ENCODE measurements at places on chromosomes 3 and 15.

GRCh38 chr3:182596676-182597410, 196.5 kb upstream of the ATP11B start:
- no peak for DNase-seq

- no peak for DNase-seq
Measured at GRCh38 chr3:46133285-46133684, 74.8 kb downstream of the CCR1 start.

DNA sequence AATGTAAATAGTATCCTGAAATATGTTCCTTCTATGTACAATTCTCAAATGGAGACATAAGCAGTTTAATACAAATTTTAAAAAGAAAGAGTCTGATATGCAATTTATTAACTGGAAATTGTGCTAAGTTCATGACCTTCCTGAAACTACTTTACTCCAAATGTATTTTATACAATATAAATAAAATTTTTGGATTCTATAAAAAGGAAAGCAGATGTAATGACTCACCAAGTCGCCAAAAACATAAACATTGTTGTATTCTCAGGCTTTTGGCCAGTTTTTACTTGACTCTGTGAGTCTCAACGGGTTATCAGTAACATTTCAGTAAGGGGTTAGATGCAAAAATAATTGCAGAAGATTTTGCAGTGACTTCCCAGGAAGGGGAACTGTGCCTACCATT, 948.2 kb downstream of the EPHA3 start:
- DNase-seq, result no peak

DNA sequence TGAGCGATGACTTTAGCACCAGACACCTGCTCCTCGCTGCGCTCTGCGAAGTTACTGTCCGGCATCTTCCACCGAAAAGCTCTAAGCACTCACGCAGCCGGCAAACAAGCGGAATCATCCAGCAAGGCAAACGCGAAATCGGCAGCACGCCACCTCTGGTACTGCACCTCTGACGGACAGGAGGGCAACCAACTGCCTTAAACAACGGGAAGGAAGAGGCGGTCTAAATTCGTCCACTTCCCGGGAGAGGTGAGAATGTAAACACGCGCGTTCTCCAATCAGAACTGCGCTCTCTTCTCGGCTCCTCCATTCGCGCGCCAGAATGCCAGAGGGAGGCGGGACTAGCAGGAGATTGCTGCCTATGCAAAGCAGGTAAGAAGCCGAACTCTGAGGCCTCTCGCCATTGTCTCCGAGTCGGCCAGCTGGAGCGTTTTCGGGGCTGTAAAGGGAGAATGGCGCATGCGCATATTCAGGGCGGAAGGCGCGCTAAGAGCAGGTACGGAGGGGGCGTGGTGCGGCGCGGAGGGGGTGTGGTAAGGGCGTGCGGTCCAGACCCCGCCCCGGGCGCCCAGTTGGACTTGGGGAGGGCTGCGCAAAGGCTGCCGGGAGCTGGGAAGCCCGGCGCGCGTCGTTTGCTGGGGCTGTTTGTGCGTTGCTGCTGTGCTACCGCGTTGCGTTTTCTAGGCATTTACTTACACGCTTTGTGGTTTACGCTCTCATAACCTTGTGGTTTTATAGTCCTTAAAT, at the start of the genes BTD and HACL1:
Gene BTD, plus strand, starts transcription at position 347 of the 747 bp plus-strand sequence. CDS start 33,695 bp downstream, outside the sequence.
Gene HACL1, minus strand, starts transcription at position 171 of the 747 bp plus-strand sequence. Its CDS starts 106 bp downstream, at position 65.
- DNase-seq, result no peak

DNA sequence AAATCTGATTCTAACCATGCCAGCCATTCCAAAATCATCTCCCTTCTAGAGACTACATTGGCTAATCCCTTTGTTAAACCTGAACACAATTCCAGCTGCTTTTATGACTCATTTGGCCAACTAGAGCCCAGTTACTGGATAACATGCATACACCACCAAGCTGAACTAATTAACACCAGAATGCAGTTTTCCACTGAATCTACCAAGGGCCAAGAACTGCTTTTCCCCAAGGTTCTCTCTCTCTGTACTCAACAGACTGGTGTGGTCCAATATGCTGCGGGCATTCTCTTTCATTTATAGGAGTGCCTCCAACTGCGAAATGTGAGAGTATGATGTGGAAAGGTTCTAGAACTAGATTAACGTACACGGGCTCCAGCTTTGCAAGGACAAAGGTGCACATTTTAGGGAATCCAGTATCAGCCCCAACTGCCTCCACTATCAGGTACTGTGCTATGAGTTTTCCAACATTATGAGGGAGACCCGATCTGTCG, 1.5 kb downstream of the CHSY1 start:
- no peak for DNase-seq

- DNase-seq, result no peak
Measured at GRCh38 chr3:81545572-81545971, 215.9 kb downstream of the GBE1 start.

DNA sequence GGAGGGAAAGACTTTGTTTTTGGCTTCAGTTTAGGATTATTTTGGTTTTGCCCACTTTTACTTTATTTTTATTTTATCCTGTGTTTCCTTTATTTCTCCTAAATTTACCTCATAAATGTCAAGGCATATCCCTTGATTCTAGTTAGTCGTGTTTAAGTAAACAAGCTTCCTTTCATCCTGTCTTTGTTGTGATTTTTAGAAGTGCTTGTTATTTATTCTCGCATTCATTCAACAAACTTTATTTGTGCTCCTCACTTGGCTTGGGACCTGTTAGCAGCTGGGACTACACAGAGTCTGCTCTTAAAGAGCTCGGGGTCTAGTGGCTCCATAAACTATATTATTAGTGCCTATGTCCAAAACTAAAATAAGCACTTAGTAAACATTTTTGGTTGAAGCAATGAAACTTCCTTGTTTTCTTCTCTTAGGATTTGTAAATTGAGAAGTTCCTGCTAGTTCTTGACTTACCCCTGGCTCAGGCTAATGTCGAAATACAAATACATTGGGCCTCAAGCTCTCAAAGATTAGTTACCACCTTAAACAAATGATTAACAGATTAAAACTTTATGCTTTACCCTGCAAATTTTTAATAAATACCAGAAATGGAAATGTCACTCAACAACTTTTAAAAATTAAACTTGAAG, 19.0 kb upstream of the DMXL2 start:
- no peak for DNase-seq

GRCh38 chr3:14899993-14900618, 47.3 kb upstream of the NR2C2 start:
- no peak for DNase-seq

GRCh38 chr3:125145751-125146475, 66.6 kb downstream of the SLC12A8 start:
- no peak for DNase-seq

GRCh38 chr3:111292117-111292516, 220.5 kb downstream of the NECTIN3 start:
- no peak for DNase-seq

- no peak for DNase-seq
Measured at GRCh38 chr3:140176526-140176925, 241.5 kb downstream of the CLSTN2 start.

GRCh38 chr3:23916152-23916885, 471 bp downstream of the NKIRAS1 start:
- no peak for DNase-seq

- DNase-seq, result no peak
Measured at GRCh38 chr3:183582161-183582560, 26.7 kb upstream of the KLHL6 start.

GRCh38 chr15:58086491-58086890, 21.0 kb upstream of the ALDH1A2 start:
- no peak for DNase-seq

DNA sequence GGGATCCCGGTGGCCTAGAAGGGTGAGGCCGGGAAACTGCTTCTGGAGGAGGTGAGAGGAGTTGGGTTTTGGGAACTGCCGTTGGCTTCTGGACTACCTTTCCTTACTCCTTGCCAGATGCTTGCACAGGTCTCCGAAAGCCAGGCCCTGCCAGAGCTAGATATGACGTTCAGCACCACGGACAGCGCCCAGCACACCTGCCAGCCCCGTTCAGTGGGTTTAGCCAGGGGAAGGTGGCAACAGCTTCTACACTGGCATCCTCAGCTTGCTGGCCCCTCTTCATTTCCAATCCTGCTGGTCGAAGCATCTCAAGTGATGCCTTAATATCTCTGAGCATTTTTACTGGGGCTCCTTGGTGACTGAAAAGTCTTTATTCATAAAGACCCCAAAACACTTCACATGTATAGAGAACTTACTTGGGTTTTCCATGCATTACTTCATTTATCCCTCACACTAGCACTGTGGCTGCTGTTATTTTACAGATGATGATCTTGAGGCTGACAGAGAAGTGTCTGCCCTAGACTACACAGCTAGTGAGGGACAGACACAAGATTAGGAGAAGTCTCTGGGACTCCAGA, 21.9 kb downstream of the HCN4 start:
- no peak for DNase-seq

DNA sequence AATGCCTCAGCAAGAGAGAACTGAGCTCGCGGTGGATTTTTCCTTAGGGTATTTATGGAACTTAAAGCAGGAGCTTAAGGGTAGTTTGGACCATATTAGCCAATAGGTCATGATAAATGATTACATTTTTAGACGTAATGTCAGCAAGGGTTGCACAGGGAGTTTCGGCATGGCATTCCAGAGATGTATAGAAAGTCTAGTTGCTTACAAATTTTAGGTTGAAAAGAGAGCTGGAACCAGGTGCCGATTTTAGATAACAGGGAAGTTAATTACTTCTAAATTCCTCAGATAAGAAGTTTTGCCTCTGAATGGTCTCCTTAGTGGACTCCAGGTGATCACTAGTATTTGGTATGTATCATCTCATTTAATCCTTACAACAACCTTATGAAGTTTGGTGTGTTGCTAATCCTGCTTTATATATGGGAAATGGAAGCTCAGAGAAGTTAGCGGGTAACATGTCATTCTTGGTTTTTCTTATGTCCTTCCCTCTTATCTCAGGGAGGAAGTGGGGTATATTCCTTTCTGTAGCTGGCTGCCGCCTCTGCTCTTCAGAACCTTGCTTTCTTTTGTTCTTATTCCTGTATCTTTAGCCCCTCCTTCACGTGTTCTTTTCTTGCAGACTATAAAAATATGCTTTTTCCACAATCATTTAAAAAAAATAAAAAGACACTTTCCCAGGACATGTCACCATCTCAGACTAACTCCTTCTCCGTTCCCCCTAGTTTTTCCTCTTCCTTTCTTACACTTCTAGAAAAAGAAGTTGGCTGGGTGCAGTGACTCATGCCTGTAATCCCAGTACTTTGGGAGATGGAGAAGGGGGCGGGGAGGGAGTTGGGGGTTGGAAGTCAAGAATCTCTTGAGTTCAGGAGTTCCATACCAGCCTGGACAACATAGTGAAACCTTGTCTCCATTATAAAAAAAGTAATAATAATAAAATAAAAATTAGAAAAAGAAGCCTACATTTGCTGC, 25.7 kb downstream of the IQGAP1 start:
- DNase-seq, result no peak

DNA sequence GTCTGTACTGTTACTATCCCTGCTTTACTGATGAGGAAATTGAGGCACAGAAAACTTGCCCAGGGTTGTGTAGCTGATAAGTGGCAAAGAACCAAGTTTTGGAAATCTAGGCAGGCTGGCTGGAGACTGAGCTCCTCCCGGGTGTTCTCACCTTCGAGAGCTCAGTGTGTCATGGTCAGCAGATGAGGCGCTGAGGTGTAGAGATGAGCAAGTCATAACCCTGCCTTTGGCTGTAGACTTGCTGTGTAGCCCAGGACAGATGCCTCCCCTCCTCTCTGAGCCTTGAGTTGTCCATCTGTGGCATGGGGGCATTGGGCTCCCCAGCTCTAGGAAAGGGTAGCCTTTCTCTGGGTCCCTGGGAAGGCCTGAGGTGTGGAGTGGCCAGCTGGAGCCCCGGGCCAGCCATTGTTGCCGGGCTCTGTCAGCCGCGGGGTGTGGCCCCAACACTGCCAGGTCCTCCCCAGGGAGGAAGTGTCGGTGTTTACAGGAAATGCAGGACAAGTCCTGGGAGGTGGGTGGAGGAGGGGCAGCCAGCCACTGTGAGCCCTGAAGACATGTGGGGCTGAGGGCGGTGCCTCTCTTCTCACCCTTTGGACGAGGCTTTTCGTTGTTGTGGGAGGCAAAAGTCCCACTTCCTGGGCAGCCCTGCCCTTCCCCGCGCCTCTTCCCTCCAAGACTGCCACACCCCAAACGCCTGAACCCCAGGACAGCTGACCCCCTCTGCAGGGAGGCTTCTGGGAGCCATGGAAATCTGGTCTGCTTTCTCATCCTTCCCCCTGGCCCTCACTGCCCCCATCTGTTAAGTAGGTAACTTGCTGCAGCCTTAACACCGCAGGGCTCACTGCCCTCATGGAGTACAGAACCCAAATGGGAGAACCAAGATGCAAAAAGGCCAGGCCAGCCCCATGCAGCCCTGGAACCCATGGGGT, 29.1 kb downstream of the FGD5 start:
- DNase-seq, result no peak

DNA sequence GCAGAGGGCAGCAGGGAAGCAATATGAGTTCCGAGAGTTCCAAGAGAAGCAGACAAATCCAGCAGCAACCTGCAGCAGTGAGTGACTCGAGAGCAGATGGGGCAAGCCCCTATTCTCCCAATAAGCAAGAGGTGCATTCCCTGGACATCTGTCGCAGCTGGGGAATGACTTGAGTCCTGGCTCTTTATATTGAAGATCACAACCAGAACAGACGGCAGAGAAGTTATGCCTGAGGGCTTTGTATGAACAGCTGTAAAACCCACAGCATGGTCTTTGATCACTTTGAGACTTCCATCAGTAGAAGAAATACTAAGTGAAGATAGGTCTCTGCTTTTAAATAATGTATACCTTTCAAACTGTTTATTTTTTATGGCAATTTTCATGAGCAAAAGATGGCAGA, 23.6 kb upstream of the C3orf22 start:
- DNase-seq, result no peak

DNA sequence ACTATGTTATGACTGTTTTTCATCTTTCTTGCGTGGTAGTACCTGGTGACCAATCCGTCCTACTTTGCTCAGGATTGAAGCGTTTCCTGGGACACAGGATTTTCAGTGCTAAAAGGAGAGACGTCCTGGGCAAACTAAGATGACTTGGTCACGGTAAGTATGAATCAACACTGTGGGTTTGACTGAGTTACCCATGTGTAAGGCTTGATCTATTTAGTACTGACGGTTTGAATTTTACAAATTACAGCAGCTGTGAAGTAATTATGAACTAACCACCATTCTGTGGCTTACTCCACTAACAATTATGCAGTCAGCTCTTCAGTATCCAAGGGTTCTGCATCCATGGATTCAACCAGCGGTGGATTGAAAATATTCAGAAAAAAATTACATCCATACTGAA, 172.9 kb upstream of the FEZF2 start:
- no peak for DNase-seq

GRCh38 chr3:126481808-126482502, 6.3 kb upstream of the ZXDC start:
- no peak for DNase-seq

DNA sequence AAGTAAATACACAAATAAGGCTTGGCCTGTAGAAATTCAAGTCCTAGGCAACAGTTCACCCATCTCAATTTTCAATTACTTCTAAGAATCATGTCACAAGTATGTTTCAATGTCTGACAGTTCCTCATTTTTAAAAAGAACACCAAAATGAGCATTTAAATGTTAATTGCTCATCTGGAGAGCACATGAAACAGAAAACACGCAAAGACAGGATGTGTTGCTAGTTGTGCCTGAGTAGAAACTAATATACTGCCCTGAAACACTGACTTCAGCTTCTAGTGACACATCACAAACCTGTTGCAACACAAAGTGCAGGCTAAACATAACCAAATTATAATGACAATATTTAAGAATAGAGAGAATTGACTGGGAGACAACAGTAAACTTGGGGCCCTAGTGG, 167.3 kb upstream of the THBS1 start:
- DNase-seq, result no peak

- DNase-seq, result no peak
Measured at GRCh38 chr3:85726241-85726640, 767.5 kb downstream of the CADM2 start.

GRCh38 chr3:115862849-115863248, 239.5 kb downstream of the GAP43 start:
- DNase-seq, result no peak

- no peak for DNase-seq
Measured at GRCh38 chr15:66180531-66181097, 72.9 kb downstream of the MEGF11 start.
